Gastrocnemius medialis (tissue), 4 donors: ENCODE measurements at places on chromosomes 7 and 10.

DNA sequence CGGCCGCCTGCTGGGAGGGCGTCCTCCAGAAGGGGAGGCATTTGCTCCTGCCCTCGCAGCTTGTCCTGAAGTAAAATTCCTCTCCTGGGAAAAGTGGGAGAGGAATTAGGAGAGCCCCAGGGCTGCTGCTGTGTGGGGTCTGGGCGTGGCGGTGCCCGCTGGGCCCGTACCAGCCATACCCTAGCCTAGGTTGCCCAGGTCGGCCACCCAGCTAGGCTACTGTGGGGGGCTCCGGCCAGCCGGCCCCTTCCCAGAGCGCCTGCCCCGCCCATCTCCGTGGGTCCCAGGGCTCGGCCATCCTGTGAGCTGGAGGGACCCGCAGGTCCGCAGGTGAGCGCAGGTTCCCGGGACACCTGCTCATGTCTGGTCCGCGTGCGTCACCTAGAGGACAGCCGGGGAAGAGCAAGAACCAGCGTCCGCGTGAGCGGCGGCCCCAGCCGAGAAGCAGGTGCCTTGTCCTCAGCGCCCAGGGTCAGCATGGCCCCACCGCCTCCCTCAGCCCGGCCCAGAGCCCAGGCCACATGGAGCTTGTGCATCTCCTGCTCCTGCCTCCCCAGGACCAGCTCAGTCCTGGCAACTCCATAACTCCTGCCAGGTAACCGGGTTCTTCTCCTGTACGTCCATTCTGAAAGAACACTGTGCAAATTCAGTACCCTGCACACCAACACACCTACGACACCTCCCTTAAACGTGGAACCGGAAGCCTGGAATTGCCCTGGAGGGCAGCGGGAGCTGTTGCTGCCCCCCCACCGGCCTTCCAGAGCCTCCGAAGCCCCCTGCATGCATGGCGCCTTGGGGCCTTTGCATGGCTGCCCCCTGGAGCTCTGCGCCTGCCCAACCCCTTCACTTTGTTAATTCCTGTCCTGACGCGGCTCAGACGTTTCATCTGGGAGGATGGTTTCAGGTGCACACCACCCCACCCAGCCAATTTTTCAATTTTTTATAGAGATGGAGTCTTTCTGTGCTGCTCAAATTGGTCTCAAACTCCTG lies 22.8 kb upstream of the FOXL3 start:
- no peak for DNase-seq

DNA sequence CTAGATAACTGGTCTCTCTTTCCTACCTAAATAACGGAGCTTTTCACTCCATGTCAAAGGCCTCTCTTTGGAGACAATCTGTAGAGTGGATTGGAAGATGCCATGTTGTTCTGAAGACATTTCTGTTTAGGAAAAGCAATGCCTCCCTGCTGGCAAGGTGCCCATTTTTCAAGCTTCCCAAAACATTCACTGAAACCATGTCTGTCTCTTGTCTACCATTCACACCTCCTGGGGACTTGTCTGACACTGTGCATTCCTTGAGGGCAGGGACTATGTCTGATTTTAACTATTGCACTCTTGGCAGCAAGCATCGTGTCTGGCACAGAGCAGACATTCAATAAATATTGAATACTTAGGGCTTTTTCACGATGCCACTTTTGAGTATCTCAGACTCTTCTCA lies 528.9 kb upstream of the NRP1 start:
- no peak for DNase-seq

- no peak for DNase-seq
Observed at GRCh38 chr10:82668221-82668895, 793.4 kb downstream of the NRG3 start.

- DNase-seq: no peak
Observed at GRCh38 chr10:116132780-116133399, 140.1 kb downstream of the GFRA1 start.

DNA sequence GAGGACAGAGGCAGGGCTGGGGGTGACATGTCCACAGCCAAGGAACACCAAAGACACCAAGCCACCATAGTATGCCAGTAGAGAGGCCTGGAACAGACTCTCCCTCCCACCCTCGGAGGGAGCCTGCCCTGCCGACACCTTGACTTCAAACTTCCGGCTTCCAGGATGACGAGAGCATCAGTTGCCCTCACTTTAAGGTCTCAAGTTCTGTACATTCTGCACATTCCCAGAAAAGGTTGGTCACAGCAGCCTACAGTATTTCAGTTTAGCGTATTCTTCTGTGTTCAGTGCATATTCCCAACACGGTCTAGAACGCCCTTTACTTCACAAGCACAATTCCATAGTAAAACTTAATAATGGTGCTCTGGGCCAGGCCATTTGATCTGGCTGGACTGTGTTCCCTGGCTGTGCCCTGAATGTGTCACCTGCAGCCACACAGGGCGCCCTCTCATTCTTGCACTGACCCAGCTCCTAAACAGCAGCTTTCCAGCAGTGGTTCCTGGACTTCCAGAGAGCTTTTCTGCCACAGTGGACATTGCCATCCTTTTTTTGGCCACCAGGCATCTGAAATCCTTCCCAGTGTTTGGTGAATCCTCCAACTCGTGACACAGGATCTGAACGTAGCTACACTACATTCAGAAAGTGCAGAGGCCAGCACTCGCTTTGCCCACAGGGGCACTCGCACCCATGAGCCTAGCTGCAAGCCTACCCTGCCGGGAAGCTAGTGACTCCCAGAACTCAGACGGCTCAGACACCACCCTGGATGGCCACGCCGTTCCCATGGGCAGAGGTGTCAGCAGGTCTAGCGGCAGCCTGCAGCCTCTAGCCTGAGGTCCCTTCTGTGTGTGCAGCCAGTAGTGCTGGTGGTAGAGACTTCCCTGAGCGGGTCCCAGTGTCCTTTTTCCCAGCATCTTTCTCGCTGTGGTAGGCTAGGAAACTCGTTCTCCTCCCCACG lies 36.4 kb upstream of the INSIG1 start:
- DNase-seq: no peak

DNA sequence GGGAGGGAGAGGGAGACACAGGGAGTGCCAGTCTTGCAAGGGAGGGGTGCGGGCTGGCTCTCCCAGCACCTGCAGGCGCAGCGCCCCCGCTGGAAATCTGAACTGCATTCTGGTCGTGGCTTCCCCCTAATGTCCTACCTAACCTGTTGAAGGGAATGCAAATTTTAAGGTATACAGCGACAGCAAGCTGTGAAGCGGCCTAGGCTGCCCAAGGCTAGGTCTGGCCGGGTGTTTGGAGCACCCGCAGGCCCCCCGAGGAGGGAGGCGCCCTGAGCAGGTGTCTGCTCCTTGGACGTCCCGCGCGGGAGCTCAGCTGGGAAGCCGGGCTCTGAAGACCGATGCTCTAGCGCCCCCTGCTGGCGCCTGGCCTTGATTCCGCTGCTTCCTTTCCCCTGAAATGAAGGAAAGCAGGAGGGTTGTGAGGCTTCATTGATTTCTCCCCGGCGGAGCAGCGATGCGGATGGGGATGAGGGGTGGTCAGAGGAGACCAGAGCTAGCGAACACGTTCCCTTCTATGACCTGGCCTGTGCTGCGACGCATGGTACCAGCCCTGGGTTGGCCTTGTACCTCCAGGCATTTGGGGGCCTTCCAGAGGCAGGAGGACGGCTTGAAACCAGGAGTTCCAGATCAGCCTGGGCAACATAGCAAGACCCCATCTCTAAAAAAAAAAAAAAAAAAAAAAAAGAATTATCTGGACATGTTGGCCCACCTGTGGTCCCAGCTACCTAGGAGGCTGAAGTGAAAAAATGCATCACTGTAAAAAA lies 601.3 kb downstream of the GALNT17 start:
- peak; percentile 34 for DNase-seq

- DNase-seq: no peak
Observed at GRCh38 chr10:51972733-51973346, 273.4 kb upstream of the CSTF2T start.
